Retinal pigment epithelial cell (primary cell): ENCODE measurements at places on chromosomes 7 and 10.
A peak's percentile ranks its signal among the peaks of the same experiment; 100 is the strongest.

- DNase-seq: no peak
These were observed 36.8 kb upstream of the INPP5F start for GRCh38 chr10:119689016-119689580.

DNA sequence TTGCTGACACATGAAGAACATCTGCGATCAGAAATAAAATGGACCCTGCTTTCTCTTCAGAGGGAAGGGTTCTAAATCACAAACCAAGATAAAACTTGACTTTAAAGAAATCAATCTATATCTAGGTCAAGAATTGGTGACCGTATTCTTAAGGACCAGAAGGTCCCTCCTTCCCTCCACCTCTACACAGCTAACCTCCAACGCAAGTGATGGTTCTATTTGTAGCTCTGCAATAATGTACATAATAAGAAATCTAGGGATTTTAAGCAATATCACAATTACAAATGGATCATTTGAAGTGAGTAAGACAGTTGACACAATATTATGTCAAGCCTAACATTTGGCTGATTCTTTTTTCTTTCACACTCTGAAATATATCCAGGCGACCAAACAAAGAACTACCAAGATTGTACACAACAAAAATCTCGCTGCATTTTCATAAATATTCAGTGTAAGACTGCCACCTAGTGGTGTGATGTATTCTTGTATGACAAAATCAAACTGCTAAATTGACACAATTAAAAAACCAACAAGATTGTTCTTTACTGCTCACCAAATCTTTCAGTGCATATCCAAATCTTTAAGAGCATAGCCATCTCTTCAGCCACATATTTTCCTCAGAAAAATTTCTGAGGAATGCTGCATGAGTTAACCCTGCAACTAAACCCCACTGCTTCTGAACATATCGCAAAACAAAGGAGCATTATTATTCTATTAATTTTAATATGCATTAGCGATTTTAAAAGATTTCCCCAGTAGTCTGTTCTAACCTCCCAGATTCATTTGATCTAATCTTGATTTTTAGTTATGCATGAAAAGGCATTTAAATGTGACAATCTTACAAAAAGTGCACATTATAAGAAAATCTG is 44.5 kb downstream of the ICA1 start:
- DNase-seq: peak; percentile 27

GRCh38 chr7:157568106-157568769 is 231.4 kb downstream of the DNAJB6 start:
- DNase-seq: no peak

- DNase-seq: no peak
These were observed 134.2 kb downstream of the JMJD1C start for GRCh38 chr10:63331586-63331985.

GRCh38 chr7:151173386-151174245 is 6.1 kb upstream of the GBX1 start:
- DNase-seq: no peak

DNA sequence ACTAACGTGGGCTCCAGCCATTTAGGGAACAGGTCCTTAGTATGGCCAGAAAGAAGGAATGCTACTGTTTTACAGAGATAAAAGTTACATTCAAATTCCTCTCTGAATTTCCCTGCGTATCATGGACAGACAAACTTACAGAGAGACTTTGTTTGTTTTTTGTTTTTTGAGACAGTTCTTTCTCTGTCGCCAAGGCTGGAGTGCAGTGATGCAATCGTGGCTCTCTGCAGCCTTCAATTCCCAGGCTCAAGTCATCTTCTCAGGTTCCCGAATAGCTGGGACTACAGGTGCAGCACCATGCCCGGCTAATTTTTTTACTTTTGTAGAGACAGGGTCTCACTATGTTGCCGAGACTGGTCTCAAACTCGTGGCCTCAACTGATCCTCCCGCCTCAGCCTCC is 64.5 kb upstream of the MPP7 start:
- DNase-seq: no peak

GRCh38 chr10:61662794-61663259 is at the start of gene CABCOCO1:
CABCOCO1 (plus strand) TSS chr10:61662929; CDS start chr10:61662973, 44 bp downstream.
- DNase-seq: peak; percentile 58

DNA sequence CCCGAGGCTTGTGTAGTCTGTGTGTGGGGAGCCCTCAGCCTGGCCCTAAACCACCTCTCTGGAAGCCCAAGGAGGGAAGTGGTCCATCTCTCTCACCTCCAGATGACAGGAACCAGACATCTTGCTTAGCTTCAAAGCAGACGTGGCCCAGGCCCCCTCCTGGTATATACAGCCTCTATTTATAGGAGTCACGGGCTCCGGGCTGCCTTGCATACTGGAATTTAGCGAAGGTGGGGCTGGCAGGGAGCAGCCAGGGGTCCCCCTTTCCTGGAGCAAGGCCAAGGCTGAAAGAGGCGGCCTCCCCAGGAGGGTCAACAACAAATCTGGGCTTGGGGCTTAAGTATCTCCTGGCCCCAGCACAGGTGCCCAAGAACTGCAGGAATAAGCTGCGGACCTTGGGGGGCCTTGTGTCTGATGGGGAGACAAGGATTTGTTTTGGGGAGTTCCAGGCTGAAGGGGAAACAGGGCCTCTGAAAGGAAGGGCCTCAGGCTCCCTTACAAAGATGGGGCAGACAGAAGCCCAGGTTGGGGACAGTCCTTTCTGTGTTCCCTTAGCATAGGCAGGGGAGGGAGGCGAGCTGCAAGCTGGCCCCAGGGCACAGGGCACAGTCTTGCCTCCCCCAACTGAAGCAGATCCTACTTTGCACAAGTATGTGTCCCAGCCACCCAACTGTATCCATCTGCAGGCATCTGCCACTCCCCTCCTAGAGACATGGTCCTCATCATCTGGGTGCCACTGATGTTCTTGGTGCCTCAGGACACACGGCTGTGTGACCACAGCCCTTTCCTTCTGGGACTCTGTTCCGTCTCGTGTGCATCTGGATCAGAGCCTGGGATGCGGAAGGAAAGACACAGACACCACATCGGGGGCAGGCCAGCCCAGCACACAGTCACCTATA is 11.9 kb downstream of the ZCCHC24 start:
- no peak for DNase-seq

DNA sequence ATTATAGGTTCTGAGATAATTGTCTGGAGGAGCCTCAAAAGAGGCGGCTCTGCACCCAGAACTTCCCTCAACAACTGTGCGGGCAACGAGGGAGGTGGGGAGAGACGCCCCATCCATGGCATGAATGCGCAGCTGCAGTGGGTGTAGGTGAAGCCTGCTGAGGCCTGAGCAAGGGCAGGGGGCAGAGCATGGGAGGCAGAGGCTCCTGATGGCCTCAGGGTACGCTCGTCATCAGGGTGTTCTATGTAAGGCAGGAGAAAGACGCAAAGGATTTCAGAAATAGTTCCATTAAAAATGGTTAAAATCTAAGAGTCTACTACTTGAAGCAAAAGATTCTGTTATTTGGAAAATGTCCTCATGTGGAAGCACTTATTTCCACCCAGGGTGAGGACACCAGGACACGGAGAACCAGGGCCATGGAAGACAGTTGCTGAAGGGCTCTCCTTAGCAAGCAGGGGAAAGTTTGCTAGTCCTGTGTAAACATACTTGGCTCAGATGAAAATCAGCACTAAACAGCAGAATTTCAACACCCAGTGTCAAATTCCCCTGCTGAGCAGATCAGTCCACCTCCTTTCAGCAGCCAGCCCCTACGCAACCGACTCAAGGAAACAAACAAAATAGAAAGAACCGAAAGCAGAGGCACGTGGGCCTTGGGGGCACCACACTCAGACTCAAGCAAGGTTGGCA is 18.9 kb downstream of the INSIG1 start:
- no peak for DNase-seq

GRCh38 chr10:101564490-101564991 is 23.5 kb downstream of the POLL start:
- DNase-seq: no peak

- DNase-seq: no peak
These were observed 85.2 kb downstream of the RNLS start for GRCh38 chr10:88497913-88498312.

- no peak for DNase-seq
These were observed 189.8 kb upstream of the SH2B2 start for GRCh38 chr7:102096706-102097427.

DNA sequence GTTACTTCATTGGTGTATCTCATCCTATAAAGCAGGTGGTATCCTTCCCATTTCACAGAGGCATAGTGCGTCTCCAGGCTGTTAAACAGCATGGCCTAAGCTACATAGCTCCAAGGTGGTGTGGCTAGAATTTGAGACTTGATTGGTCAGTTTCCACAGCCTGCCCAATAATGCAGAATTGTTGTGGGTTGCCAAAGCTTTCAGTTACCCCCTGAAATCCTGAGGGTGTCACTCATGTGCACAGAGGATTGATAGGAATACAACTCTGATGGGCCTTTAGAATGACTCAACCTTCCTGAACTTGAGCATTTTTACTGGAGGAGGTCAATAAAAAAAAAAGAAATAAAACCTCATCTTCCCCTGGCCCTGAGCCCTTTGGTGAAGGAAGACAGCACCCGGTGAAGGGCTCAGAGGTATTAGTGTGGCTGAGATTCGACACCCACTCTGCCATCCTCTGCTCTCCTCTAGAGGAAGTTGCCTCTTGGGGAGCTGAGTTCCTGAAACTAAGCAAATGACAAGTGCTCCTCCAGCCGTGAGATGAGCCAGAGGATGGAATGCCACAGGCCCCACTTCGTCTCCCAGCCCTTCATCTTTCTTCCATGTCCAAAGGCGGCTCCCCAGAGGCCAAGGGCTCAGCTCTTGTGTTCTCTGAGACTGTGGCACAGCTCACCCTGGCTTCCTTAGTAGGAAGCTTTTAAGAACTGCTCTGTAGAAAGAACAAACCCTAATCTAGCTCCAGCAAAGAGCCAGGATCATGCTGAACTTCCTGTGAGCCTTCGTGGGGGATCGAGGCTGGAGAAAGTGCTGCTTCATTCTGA is 1.0 kb downstream of the ACSL5 start:
- no peak for DNase-seq

- no peak for DNase-seq
These were observed 24.5 kb upstream of the GRB10 start for GRCh38 chr7:50807026-50807730.

DNA sequence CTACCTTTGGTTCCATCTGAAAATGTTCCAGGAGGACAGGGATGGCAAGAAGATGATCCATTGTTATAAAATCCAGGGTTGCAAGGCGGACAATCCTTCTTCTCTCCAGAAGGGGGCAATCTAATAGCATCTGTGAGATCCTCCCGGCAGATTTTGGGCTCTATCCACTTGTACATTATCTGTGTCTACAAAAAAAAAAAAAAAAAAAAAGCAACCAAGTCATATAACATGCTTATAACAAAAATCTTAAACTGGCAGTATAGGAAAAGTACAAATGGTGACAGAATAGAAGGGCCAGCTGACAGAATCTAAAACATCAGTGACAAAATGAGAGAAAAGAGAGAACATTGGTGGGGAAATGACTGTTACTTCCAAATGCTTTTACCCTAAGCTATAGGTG is 132.7 kb downstream of the ELAPOR2 start:
- DNase-seq: no peak

DNA sequence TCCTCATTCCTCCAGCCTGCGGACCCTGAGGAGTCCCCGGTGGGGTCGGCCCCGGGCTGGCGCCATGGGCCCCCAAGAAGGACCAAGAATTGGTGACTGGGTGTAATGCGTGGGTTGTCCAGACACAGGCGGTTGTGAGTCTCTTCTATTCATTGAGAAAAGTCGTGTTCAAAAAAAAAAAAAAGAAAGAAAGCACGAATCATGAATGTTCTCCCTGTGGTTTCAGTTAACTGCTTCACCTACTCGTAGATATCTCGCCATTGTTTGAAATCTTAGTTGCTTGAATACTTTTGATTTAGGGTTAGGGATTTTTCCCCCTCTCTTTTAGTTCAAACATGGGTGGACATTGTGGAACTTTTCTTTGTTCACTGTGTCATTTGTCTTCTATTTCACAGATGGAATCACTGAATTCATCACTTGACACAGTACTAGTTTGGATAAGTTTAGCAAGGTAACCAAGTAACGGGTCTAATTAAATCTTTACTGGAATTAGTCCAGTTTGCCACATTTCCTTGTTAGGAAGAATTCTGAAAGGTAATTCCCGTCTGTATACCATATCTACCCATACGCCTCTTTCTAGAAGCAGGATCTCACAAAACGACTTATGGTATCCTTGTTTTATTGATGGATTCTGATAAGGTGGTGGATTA is 775 bp downstream of the STARD3NL start:
- no peak for DNase-seq

- DNase-seq: no peak
These were observed 184.9 kb downstream of the PTEN start for GRCh38 chr10:88048312-88048711.

DNA sequence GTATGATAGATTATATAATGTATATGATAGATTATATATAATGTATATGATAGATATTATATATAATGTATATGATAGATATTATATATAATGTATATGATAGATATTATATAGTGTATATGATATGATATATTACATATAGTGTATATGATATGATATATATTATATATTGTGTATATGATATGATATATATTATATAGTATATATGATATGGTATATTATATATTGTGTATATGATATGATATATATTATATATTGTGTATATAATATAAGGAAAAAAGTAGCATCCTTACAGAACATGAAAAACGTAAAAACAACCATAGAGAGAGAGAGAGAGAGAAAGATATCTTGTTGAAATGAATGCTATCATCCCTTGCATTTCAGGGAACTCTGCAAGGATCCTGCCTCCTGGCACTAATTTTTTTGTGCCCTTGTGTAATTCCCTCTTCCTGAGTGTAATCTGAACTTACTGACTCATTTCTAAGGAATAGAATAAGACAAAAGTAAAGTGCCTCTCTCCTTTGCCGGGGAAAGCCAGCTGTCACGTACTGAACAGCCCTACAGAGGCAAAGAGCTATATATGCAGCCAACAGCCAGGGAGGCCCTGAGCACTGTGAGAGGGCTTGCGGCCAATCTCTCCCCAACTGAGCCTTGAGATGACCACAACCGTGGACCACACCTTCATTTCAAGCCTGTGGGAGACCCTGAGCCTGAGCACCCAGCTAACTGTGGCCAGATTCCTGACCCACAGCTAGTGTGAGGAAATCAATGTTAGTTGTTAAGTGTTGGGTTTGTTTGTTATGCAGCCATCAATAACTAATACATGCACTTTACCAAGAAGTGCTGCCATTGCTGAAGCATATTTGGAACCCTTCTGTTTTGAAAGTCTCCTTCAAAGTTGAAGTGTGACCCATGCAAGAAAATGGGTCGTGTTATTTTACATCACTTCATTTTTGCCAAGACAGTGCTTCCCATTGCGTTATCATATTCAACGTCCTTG is 61.1 kb upstream of the EZH2 start:
- no peak for DNase-seq
